K562 (cell line): ENCODE measurements at places on chromosomes 3 and 15. TPM values are rescaled to one million over a fixed set of nuclear protein-coding genes. Genes with fewer than 3 reads are reported as not detected.

DNA sequence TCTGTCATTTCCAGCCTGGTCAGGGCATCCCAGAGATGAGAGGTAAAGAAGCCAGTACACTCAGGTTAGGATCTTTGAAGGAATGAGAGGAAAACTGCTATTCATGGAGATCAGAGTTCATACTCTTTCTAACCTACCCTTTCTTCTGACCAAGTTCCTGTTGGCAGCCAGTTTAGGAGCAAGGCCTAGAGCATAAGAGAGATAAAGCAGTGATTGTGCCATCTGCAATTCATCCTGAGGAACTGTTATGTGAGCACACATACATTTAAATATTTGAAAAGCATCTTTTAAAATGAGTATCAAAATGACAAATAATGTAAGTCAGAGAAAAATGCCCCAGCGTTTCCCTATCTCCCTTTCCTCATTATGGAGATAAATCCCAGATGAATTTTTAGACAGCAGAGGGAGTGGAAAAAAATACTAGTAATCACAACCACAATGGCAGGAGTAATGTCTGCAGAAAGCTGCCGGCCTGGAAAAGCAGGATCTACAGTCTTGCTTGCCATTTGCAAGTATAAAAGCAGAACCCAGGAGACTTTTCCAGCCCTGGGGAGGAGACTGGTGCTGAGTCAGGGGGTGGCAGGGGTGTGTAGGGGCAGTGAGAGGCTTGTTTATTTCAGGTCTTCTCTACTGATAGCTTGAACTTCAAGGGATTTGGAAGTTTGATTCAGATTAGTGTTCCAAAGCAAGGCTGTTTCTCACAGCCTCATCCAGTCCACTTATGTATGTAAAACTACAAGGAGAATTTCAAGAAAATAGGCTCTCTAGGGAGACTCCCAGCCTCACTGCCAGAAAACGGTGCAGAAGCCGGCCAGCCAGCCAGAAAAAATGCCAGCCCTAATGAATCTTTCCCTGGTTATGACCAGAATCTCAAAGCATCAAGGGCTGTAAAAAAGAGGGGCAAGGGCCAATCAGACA lies 1052.4 kb downstream of the TUSC7 start:
- no peak for DNase-seq

The FOXL2 gene
- total RNA-seq: 21.4 and 22.1 TPM in 2 replicates

The STOML1 gene
- total RNA-seq: 9.6 and 10.3 TPM in 2 replicates

The CYP1A1 gene
- total RNA-seq: 0.07 TPM in 1 of 2 replicates, not detected in the other

The ZNF385D gene
- 0.66 and 0.74 TPM in 2 replicates for total RNA-seq

DNA sequence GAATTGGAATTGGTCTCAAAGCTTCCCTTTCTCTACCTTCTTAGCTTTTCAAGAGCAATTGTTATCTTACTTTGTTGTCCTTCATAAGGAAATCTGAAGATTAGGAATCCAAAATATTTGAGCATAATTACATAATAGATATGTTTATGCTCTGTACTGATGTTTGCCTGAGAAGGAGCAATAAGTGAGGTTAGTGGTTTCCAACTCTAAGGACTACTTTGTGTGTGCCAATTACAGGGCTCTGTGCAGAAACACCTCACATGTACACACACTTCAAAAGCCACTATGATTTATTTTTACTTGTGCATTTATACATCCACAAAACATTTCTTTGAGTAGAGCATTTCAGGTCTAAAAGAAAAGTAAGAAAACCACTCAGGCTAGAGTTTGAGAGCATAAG lies 49.9 kb downstream of the MME start:
- no peak for DNase-seq

GRCh38 chr3:49602877-49603411 lies 48.7 kb downstream of the BSN start:
- no peak for DNase-seq

DNA sequence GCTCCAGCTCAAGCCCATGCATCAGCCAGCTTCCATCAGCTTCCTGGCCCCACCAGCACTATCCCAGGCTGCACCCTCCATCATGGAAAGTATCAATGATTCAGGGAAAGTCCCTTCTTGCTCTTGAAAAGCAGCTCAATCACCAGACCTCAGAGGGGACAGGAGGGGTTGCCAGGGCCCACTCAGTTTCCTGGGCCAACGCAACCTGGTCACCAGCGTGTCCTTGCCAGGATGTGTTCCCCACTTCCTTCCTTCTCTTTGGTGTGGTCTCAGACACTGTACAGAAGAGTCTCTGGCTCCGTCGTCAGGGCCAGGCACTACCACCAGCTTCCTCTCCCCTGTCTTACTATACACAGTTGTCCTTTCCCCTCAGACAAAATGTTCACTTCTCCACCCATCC lies 3.0 kb downstream of the HDC start:
- no peak for DNase-seq

- no peak for DNase-seq
These were observed 71.0 kb downstream of the NOX5 start for GRCh38 chr15:69085325-69086081.

DNA sequence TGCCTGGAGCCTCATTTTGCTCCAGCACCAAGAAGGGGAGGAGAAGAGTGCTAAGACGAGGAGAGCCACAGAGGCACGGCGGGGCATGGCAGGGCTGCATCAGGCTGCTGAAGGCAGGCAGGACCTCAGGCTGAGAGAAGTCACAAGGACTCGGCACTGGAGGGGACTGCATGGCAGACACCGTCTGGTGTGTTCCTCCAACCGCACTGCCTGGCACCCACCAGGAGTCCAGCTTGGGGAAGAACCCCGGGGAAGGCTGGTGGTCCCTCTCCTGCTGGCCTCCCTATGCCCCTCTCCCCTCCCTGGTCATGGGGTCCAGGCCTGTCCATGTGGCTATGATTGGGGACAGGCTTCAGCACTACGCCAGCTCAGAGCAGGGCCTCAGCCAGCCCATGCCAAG lies 153.2 kb upstream of the MEF2A start:
- DNase-seq: no peak
